ENCODE measurements at places on chromosomes 2 and 18. TPM values are rescaled to one million over a fixed set of nuclear protein-coding genes. Genes with fewer than 3 reads are reported as not detected.

GRCh38 chr2:128550389-128550788 lies 231.7 kb upstream of the HS6ST1 start:
- no peak for DNase-seq

DNA sequence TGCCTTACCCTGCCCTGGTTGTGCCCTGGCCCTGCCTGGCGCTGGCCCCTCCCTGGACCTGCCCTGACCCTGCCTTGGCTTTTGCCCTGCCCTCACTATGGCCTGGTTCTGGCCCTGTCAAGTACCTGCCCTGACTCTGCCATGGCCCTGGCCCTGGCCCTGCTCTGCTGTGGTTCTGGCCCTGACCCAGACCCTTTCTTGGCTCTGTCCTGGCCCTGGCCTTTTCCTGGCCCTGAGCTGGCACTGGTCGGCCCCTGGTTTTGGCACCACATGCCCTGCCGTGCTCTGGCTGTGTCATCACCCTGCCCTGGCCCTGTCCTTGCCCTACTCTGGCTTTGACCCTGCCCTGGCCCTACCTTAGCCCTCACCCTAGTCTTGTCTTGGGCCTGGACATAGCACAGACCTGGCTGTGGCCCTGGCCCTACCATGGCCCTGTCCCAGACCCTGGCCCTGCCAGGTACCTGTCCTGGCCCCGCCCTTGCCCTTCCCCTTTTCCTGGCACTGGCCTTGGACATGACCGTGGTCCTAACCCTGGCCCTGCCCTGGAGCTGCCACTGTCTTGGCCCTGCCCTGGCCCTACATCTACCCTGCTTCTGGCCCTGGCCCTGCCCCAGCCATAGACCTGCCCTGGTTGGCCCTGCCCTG lies 4.8 kb upstream of the ANKRD62 start:
- no peak for DNase-seq

MARS2 gene
- 15.6 TPM for total RNA-seq

GRCh38 chr2:105410554-105410953 lies 11.7 kb upstream of the FHL2 start:
- DNase-seq, result no peak

CCDC178 gene
- total RNA-seq, result not detected

CHCHD5 gene
- total RNA-seq, result 32.4 TPM

All from activated CD8-positive, alpha-beta T cell treated with anti-CD3 and anti-CD28 coated beads, Interleukin-2, amount 10 ng/mL, durations not matched to agents 7 days and 5 days (primary cell).